ENCODE measurements at places on chromosomes 1 and 21.

DNA sequence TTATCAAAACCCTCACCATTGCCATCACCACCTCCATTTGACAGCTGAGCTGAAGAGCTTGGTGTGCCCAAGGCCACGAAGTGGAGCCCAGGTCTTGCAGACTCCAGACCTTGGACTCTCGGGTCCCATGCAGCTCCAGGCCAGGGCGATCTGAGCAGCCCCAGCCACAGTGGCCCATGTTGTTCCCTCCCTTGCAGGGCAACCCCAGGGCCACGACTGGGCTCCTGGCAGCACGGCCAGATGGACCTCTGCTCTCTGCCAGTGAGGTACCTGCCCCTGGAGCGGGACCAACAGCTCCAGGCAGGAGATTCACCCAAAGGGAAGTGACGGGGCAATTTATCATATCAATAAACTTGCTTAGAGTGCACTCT lies 182.7 kb upstream of the VAMP3 start:
- no peak for DNase-seq

DNA sequence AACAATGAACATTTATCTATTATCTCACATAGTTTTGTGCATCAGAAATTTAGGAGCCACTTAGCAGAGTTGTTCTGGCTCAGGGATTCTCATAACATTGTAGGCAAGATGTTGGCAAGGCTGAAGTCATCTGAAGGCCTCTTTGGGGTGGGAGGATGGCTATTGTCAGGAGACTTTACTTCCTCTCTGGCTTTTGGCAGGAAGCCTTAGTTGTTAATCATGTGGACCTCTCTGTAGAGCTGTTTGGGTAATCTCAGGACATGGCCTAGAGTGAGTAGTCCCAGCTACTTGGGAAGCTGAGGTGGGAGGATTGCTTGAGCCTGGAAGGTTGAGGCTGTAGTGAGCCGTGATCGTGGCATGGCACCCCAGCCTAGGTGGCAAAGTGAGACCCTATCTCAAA lies 40.2 kb downstream of the RASAL2 start:
- DNase-seq = no peak

DNA sequence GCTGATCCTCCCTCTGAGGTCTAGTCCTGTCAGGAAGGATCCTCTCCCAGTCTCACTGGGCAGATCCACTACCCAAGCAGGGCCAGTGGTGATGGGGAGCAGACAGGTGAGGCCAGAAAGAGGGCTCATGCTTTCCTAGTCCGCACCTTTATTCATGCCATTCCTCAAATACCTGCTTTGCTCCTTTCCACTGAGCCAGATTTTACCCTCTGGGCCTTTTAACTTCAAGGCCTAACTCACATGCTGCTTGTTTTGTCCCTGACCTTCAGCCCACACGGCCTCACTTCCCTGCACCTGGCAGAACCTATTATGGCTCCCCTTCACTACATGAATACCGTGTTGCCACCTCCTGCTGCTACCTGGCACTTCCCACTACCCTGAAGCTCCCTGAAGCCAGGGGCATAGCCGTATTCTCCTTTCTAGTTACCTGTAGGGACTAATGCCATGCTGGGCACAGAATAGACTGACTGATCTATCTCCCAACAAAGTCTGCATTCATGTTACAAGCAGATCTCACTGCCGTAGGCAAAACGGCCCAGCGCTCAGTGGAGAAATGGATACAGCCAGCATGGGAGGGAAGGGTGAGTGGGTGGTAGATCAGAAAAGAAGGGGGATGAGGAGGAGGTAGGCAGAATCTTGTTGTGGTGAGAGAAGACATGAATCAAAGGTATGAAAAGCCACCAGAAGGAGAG lies 36.1 kb upstream of the GOLT1A start:
- no peak for DNase-seq

- DNase-seq = peak; percentile 96
Measured at GRCh38 chr1:91021686-91022517, at the start of gene ZNF644. Gene ZNF644 (minus strand): TSS chr1:91022035. CDS start chr1:90982353, 39,682 bp downstream.

- no peak for DNase-seq
Measured at GRCh38 chr21:37357691-37358090, 8.9 kb upstream of the DYRK1A start.

- DNase-seq = no peak
Measured at GRCh38 chr1:97308131-97308530, 586.5 kb downstream of the PTBP2 start.

- no peak for DNase-seq
Measured at GRCh38 chr1:81542196-81542595, 258.5 kb upstream of the ADGRL2 start.

DNA sequence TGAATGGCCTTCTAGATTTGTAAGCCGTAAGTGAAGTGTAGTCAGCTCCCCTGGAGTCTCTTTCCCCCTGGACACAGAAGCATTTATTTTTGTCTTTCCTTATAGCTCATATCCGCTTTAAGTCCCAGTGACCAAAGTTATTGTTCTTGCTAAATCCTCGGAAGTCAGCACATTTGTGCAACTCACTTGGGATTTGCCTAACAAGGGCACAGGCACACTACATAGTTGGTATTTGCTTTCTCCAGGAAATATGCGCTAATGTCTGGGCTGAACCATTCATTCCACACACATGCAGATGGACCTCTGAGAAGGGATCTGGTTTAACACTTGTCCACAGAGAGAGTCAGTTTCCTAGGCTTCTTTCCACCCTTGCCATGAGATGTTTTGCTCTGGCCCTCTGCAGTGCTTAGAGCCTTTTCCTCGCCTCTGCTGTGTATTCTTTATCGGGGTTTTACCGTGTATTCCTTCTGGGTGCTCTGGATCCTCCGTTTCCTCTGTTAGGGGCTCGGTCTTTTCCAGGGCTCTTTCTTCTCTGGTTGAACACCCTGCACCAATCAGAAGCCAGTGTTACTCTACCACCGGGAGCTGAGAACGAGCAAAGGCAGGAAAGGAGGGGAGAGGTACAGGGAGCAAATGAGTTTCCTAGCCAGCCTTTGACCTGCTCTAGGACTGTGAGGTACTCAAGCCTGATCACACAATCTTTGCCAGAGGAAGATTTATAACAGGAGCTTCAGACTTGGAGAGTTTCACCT lies 72.4 kb downstream of the ABCA4 start:
- DNase-seq = no peak

DNA sequence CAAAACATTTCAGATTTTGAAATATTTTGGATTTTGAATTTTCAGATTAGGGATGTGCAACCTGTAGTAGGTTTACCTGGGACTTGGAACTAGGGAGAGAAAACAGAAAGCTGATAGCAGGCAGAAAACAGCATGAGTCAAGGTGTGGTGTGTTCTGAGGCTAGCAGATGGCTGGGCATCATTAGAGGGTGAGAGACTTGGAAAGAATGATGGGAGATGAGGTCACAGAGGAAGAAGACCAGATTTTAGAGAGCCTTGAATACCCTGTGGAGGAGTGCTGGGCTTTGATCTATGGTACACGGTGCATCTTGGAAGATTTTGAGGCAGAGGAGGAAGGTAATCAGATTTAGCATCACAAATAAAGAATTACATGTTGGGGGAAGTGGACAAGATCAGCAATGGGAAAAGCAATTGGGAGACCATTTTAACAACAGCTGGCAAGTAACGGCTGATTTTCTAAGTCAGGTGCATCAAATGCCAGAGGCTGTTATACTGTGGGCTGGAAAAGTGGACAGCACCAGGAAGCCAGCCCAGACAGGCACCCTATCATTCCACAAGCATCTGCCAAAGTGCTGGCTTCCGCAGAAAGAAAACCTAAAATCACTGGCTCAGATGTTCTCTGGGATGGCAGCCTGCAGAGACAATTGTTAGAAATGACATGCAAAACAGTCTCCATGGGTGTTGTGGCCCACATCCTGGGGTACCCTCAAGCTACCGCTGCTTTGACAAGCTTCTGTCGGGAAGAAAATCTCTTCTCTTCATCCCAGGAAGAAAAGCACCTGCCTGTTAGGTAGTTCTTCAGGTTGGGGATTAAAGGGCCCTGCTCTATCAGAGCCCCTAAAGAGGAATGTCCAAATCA lies 30.9 kb upstream of the CAMK1G start:
- DNase-seq = no peak

DNA sequence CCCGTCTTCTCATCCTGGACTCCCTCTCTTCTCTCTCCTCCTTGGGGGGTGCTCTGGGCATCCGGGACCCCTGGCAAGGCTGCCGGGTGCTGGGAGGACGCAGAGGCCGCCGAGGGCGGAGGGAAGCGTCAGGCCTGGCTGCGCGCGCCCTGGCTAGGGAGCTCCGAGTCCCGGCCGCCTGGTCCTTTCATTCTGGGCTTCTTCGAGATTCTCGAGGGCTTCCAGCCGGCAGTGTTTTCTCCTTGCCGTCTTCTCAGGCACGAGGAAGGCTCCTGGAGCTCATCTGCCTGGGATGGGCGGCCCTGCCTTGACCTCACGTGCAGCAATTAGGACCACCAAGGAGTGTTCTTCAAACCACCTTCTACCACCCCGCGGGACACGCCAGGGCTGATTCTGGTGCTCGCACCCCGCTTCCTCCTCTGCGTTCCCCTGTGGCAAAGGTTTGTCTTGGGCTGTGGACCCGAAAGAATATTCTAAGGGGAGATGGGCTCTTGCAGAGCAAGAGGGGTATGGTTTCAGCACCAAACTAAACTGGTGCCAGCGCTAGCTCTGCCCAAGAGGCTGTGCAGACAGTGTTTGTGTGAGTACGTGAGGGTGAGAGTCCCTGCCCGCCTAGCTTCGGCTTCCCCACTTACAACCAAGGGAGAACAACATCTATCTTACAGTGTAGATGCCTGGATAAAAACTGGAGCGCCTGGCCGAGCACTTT lies 36.5 kb downstream of the PIK3CD start:
- DNase-seq = peak; percentile 69

DNA sequence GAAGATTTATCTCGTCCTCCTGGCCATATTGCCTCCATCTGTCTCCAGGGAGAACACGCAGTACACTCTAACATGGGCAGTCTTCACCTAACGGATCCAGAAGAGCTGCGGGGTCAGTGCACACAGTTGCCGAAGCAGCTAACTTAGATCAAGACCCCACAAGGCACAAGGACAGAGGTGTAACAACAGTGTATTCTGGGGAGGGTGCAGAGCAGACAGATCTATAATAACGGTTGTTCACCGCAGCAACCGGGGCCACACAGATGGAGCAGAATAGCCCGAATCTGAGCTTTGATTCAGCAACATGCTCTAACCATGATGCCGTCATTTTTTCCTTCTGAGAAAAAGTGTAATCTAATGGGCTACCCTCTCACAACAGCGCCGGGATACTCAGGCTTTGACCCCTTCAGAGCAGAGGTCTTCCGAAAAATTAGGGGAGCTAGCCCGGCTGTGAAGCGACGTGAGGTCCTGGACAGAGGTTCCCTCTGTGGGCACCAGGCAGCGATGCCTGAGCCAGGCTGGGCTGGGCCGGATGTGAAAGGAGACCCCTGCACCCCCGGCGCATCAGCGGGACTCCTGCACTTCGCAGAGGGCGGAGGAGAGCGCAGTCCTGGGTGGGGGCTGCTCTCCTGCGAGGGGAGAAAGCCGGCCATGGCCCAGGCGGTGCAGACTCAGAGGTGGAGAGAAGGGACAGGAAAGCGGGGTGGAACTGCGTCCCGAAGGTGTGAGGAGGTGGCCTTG lies 57.5 kb downstream of the BCL9 start:
- DNase-seq = peak; percentile 83

- DNase-seq = peak; percentile 99
Measured at GRCh38 chr1:77978969-77979876, at the start of gene FUBP1. Gene FUBP1 (minus strand): TSS chr1:77979072. CDS start chr1:77979004, 68 bp downstream.

DNA sequence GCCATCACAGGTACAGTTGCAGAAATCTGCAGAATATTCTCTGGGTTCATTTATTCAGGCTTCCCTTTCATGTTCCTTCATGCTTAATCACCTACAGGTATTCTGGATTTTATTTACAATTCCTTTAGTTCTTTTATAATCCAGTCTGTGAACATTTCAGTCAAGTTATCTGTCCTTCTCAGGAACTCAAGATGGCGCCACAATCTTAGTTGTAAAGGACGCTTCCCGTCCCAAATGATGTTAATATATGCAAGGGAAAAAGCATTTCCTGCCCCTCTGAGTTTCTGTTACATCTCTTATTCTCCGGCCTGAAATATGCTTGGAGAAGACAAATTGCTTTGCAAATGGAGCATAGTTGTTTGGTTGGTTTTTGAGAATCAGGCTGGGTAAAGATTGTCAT lies 19.3 kb downstream of the F3 start:
- no peak for DNase-seq

DNA sequence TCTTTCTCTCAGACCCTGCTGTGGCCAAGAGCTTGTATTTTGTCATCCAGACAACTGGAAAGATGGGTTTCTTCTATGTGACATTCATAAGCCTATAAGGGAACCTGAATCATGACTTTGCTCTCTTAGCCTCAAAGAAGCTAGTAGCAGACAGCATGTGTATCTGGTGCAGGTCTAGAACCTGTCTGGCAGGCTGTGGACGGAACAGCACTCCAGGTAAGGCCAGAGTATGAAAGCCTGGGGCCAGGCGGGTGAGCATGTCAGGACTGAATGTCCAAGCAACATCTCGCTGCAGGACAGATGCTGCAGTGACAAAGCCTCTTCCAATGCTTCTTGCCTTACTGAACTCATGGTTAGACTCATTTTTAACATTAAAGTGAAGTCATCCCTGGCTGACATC lies 32.8 kb downstream of the AKNAD1 start:
- DNase-seq = peak; percentile 31

GRCh38 chr1:245434280-245434679 lies 279.5 kb downstream of the KIF26B start:
- DNase-seq = no peak

GRCh38 chr1:181133441-181133951 lies 45.0 kb downstream of the IER5 start:
- DNase-seq = no peak

DNA sequence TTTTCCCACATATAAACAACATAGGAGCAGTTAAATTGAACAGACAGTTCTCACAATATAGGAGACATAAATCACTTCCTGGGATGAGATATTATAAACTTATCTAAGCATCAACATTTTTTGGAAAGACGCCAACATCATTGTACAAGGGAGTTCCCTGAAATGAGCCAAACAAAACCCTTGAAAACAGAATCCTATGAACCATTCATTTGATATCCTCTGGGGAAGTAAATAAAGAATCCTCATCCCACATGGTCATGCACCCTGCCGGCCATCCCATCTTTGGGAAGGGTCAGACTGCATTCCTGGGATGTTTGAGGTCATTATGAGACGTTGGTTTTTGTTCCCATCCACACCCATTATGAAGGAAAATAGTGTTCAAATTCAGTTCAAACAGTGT lies 111.8 kb upstream of the USP25 start:
- no peak for DNase-seq

- no peak for DNase-seq
Measured at GRCh38 chr1:172851077-172851476, 192.2 kb downstream of the FASLG start.

DNA sequence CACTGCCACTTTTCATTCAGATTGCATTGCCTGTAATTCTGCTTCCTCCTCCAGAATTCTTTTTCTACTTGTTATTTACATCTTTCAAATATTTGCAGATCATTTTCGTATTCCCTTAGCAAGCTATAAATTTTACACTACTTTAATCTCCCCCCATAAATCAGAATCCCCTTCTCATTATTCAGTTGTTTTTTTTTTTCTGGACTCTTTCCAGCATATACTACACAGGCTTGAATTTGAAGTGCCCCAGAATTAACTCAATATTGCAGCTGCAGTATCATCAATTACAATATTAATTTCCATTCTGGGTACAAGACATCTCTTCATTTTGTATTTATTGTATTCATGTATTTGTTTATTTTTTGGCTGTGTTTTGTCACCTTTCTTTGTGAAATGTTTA lies 1494.3 kb downstream of the AMY1C start:
- DNase-seq = no peak
